ENCODE measurements at places on chromosomes 5 and 9.
A peak's percentile ranks its signal among the peaks of the same experiment; 100 is the strongest.

DNA sequence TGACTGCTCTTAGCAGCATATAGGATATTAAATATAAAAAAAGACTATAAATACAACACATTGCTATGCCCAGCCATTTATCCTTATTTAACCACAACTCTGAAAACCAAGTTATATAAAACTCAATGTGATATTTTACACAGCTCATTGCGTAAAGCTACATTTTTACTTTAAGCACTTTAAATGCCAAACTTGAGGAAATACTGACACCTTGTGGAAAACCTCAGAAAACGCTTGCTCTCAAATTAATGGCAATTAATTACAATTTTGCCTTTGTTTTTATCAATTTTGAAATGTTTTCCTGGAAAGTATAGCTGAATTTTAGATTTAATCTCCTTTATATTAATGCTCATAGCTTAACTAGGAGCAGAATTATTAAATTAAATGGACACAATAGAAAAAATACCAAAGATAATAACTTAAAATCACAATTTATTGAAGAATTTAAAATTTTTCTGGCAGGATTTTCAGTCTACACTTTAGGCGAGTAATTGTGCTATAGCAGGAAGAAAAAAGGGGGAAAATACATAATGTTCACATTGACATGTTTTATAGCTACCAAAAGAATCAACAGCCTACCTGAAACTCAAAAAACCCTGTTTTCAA is 25.2 kb upstream of the PLAC8L1 start:
- peak; percentile 58 for DNase-seq

DNA sequence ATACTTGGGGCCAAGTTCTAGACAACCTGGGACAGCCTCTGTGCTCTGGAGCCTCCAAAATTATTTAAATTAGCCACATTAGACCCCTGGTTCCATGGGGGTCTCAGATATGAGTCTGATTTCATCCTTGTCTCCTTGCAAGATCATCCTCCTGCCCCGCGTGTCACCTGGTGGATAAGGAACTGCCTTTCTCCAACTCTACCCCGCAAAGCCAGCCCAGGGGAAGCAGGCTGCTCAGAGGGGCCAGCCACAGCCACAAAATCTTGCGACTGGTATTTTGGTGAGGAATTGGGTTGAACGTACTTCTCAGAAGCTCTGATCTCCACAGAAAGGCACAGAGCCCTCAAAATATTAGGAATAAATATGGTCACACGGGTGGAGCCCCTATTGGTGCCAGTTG is 101.2 kb downstream of the AK8 start:
- DNase-seq, result no peak

DNA sequence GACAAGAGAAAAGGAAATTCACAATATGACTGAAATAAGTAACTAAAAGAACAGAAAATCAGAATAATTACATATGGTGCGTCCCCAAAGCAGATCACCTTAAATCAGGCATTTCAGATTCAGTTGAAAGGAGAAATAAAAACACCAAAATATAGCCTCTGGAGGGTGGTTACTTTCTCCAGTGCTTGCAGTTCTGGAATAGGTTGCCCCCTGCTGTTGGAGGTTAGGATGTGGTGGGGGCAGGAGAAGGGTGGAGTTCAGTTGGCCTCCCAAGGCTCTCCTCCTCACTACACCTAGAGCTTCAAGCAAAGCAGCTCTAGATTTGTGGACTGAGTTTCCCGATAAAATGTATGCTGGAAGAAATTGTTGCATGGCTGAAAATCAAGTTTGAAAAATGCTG is 338.2 kb upstream of the TLE4 start:
- DNase-seq, result peak; percentile 20

GRCh38 chr5:116305899-116306298 is 221.1 kb downstream of the COMMD10 start:
- no peak for DNase-seq

DNA sequence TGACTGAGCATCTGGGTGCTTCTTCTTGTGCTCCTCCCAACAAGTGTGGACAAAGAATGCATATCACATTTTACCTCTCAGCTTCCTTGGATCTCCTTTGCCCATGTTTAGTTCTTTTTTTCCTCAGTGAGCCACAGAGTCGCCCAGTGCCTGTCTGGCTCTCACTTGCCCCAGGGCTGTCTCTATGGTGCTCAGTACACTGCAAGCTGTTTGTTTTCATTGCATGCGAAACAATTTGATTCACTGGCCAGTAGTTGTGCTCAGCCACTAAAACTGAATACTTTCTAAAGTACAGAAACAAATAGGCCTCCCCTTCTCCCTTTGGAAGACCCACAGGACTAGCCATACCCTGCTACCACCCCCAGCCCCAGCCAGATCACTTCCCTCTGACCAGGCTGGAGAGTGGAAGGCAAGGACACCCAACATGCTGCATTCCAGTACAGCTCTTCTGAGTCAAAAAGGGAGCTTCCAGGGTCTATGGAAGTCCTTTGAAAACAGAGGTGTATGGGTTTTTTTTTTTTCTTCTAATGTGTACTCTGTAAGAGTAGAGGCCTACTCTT is 3.8 kb downstream of the LHFPL2 start:
- no peak for DNase-seq

DNA sequence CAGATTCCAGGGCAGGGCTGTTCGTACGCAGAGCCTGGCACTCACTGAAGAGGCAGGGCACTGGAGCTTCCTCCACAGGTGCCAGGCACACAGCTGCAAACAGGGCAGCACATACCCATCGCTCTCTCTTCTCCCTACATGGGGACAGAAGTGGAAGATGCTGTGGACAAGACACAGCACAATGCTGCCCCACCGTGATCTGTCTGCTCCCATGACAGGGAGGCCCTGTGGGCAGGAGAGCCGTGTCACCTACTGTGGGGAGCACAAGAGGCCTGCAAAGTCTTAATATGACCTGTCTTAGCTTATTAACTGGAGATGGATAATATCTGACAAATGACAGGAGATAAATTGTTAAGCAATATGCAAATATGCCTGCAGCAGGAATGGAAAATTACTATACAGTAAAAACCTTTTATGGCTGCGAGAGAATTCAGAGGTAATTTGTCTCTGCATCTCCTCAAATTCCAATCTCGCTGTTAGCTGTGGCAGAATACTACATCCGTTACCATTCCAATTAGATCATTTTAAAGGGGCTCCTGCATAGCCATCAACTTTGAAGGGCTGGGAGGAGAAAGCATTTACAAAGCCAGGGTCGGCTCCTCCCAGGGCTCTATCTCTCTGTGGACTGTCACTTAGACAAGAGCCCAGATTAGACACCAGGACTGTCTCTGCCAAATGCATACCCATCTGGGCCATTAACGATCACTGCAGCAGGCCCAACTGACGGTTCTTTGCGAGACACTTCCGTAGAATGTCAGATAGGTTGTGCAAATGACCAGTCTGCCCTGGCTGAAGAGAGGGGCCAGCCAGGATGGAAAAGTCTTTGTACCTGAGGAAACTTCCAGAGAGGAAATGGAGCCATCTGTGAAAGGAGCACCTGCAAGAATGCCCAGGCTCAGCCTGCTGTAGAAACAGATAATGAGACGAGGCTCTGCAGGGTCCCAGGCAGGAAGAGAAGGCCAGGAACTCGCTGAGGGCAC is 90.7 kb upstream of the FSTL4 start:
- no peak for DNase-seq

DNA sequence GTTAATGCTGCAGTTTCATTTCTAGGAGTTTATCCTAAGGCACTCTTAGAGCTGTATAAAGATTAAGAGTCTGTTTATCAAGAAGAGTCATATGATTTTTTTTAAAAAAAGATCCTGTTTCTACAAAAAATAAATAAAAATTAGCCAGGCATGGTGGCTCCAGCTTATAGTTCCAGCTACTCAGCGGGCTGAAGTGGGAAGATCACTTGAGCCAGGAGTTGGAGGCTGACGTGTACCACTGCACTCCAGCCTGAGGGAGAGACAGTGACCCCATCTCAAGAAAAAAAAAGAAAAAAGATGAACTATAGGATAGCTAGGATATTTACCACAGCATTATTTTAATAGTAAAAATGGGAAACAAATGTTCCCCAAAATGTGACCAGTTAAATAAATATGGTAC is 3.3 kb upstream of the UBE2D2 start:
- DNase-seq, result no peak

All from Kasumi-1 (cell line).